Posterior cingulate gyrus (tissue), 11 donors: ENCODE measurements at places on chromosomes 2 and 18.

- peak; percentile 16 for DNase-seq
Observed at GRCh38 chr2:240981871-240982800, 16.3 kb upstream of the SNED1 start.

DNA sequence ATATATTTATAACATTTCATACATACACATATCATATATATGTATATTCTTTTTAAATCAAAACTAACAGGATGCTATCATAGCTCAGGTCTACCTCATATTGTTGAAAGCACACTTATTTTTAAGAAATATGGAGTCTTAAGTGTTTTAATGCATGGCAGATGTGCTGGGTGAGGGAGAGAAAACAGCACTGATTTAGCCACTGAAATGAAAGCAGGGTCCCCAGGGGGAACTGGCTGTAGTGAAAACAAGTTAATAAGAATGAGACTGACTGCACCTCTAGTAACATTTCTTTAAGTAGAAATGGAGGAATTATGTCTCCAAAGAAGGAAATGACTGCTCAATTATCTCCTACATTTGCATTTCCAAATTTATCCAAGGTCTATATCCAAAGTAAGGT is 857.8 kb downstream of the DCDC2C start:
- DNase-seq: no peak

DNA sequence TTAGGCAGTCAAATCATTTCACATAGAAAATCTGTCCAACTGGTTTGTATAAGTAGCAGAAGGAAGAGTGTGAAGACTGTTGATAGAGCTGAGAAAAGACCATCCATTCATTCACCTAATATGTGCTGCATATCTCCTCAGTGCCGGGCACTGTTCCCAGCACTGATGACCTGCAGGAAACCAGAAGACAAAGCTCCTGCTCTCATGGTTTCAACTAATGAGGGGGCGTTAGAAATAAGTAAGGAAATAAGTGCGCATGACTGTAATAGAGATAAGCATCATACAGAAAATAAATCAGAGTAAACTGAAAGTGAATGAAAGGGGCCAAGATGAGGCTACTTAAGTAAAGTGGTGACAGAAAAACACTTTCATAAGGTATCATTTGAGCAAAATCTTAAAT is 427.5 kb upstream of the CDH20 start:
- no peak for DNase-seq

- DNase-seq: no peak
Observed at GRCh38 chr2:146429366-146429765, 1415.5 kb upstream of the ACVR2A start.

- DNase-seq: no peak
Observed at GRCh38 chr2:101473591-101473910, 1.4 kb downstream of the RFX8 start.

GRCh38 chr2:226707499-226707898 is 92.1 kb downstream of the IRS1 start:
- no peak for DNase-seq

DNA sequence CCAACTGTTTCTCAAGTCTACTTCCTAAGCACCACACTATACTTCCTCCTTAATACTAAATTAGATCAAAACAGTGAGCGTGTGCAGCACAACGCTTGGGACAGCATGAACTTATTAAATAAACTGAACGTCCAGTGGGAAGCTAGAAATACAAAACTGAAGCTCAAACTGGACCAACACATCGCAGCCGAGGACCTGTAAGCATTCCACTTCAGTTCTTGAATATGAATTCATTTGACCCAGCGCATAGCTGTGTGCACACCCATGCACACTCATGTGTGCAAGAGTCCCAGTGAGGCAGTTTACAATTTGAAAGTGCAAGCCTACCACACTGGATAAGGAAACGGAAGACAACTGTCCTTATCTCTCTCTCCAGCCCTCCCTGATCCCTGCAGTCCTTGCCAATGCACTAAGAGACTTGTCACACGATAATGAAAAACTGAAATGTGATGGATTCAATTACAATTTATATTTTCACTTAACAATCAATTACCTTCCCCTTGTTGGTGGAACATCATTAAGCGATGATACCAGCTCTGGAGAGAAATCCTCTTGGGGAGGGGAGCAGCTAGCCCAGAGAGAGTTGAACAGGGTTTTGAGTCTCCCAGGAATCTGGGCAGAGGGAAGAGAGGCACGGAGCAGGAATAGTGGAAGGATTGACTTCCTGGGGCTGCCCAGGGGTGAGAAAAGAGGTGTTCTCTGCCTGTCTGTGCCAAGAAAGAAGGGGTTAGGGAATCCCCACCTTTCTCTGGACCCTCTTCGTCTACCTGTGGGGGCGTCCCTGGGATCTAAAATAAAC is 186.5 kb upstream of the KLHL29 start:
- no peak for DNase-seq

DNA sequence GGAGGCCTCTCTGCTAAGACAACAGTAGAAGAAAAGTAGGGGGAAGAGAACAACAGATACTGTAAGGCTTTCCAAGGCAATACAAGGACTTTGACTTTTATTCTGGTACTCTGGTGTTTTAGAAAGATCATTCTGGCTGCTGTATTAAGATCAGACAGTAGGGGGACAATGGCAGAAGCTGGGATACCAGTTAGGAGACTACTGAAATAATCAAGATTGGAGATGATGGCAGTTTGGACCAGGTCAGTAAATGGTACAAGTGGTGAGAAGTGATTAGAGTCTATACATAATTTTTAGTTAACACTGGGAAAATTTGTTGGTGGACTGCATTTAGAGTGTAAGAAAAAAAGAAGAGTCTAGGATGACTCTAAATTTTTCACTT is 139.7 kb downstream of the ROCK1 start:
- DNase-seq: no peak

DNA sequence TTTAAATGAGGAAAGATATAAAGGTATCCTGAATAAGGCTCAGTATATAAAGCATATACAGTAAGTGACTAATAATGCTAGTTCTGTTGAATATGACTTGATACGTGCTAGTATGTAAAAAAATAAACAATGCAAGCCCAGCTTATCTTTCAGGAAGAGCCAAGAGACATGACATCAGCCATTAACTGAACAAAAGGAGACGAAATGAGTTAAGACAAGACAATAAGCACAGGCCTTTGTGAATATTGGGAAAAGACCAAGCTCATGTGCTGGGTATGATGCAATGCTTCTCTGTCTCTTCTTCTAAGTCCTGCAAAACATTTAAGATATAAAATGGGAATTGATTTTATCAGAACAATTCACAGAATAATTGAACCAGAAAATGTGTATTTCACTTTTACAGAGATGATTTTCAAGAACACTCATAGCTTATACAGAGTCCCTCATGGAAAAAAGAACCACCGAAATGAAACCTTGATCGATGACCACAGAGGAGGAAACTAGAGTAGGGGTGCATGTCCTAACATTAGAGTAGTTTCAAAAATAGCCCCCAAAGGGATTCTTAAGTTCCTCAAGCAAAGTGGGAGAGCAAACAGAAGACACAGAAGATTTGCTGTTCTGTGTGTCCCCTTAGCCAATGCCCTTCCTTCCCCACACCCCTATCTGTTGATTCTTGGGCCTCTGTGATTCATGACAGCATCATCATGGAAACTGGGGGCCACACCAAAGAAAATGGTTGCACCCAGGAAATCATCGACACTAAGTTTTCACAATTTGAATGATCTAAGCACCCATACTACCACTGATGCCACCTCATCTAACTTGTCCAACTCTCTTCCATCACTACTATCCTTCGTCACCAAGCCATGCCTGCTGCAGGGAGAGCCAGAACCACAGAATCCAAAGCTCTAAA is 68.0 kb upstream of the CRIM1 start:
- no peak for DNase-seq

GRCh38 chr2:237126519-237127174 is 41.0 kb downstream of the COPS8 start:
- DNase-seq: no peak

- DNase-seq: peak; percentile 59
Observed at GRCh38 chr2:235523486-235524150, 29.8 kb downstream of the AGAP1 start.

- no peak for DNase-seq
Observed at GRCh38 chr2:18584608-18584954, 4.8 kb downstream of the NT5C1B start.

GRCh38 chr2:138275881-138276280 is 225.7 kb upstream of the SPOPL start:
- no peak for DNase-seq

- no peak for DNase-seq
Observed at GRCh38 chr2:154032220-154032619, 160.5 kb downstream of the GALNT13 start.
